ENCODE measurements at places on chromosomes 7 and 10. TPM values are rescaled to one million over a fixed set of nuclear protein-coding genes. Genes with fewer than 3 reads are reported as not detected.

Gene POLR2J2
- 2.0 TPM for polyA plus RNA-seq

Gene SNX10
- polyA plus RNA-seq = not detected

Gene NXPH1
- not detected for polyA plus RNA-seq

Gene AOAH
- not detected for polyA plus RNA-seq

Gene PYROXD2
- 20.3 TPM for polyA plus RNA-seq

Gene NUTM2A
- 0.06 TPM for polyA plus RNA-seq

Gene ADAM22
- 0.33 TPM for polyA plus RNA-seq

Gene ANKRD7
- polyA plus RNA-seq = 0.50 TPM

Gene DNA2
- polyA plus RNA-seq = 1.6 TPM

Gene CLDN4
- 0.16 TPM for polyA plus RNA-seq

Gene NKX2-3
- polyA plus RNA-seq = not detected

Gene UPK3B
- not detected for polyA plus RNA-seq

Gene CYP3A4
- not detected for polyA plus RNA-seq

Gene SH2D4B
- polyA plus RNA-seq = not detected

Gene PAPOLB
- not detected for polyA plus RNA-seq

Gene SLC13A4
- 0.32 TPM for polyA plus RNA-seq

Gene NKX6-2
- not detected for polyA plus RNA-seq

Gene VWDE
- 0.02 TPM for polyA plus RNA-seq

Gene STEAP1B
- polyA plus RNA-seq = 14.4 TPM

Gene ATOH7
- polyA plus RNA-seq = not detected

Gene NEUROG3
- not detected for polyA plus RNA-seq

Gene FAM25A
- polyA plus RNA-seq = not detected

Gene CBX3
- polyA plus RNA-seq = 174 TPM

Gene CXCL12
- polyA plus RNA-seq = 93.4 TPM

Gene C10orf143
- polyA plus RNA-seq = 1.9 TPM

Measured in AG04450 (cell line).